ENCODE measurements at places on chromosomes 3 and 15.
A peak's percentile ranks its signal among the peaks of the same experiment; 100 is the strongest.

- no peak for DNase-seq
Observed at GRCh38 chr3:128702391-128702790, 23.6 kb upstream of the RAB7A start.

DNA sequence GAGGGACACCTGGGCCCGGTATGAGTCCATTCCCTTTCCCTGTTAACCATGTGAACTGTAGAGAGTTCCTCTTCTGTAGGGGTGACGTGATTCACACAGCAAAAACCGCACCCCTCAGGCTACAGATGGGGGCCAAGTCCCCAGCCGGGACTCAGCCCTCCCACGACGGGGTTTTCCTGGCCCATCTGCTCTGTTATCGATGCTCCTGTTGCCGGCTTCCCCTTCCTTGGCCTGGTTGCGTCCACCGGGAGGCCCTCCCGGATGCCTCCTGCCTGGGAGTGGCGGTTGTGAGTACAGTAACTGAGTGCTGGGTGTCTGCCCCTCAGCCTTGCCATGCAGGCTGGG is 817 bp upstream of the PLXNA1 start:
- DNase-seq: no peak

DNA sequence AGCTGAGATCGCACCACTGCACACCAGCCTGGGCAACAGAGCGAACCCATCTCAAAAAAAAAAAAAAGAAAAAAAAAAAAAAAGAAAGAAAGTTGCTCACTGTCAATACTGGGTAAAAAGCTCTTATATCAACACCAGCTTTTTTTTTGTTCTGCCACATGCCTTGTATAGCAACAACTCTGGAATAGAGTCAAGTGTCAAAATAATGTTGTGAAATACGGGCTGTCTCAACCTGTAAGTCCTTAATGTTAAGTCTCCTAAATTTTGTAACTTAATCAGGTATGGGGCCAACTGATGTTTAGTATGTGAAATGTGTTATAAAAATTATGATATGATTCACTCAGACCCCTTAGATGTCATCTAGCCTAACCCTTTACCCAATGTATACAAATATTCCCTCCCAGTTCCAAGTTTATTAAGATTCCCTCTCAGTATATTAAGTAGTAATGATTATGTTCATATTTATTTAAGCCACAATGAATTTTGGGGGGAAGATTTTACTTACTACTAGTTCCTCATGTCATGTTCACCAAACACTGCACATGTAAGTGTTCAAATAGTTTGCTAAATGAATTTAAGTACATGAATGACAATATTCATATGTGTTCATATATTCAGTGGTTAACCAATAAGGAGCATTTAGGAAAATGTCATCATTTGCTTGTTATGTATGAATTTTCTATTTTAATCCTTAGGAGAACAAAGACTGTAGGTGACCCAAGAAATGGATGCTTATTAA is 52.2 kb downstream of the GPR160 start:
- no peak for DNase-seq

GRCh38 chr15:94845390-94845716 is 614.0 kb downstream of the MCTP2 start:
- DNase-seq: no peak

DNA sequence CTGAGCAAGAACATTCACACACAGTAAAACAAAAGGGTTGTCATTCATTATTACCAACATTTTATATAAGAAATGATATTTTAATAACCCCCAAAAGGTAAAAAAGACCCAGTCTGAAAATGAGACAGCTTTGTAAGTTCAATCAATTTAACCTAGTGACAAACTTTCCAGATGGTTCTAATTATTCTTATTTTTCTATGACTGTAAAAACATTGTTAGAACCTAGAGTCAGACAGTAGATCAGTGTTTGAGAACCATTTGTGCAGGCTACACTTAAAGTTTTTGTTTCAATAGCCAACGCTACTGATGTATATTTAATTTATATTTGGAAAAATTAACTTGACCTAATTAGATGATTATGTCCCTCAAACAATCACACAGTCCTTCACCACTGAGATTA is 708.4 kb upstream of the CBLB start:
- no peak for DNase-seq

DNA sequence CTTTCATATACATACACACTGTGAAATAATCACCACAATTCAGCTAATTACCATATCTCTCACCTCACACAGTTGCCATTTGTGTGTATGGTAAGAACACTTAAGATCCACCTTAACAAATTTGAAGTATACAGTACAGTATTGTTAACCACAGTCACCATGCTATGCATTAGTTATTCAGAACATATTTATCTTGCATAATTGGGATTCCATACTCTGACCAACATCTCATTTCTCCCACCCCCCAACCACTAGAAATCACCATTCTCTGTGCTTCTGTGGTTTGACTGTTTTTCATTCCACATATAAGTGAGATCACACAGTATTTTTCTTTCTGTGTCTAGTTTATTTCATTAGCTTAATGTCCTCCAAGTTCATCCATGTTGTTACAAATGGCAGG is 247.7 kb upstream of the CTNNB1 start:
- DNase-seq: no peak

GRCh38 chr3:8525893-8526292 is 24.3 kb downstream of the LMCD1 start:
- DNase-seq: no peak

GRCh38 chr15:63264688-63265293 is 12.6 kb upstream of the APH1B start:
- DNase-seq: no peak

DNA sequence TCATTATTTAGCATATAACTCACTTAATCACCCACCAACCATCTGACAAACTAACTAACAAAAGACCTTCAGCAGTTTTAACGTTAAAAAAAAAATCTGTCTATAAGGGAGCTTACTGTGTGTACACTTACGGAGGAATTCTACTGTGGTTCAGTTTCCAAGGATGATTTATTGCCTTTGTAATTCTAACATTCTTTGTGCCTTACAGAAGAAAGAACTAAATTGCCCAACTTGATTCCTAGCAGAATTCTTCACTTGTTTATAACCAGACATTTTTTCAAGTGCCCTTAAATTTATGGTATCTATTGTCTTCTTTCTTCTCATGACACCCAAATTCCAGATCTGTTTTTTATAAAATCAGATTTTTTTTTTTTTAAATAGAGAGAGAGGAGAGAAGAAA is 119.7 kb upstream of the IGSF10 start:
- no peak for DNase-seq

GRCh38 chr3:59502806-59503205 is 453.0 kb upstream of the CFAP20DC start:
- no peak for DNase-seq

- DNase-seq: no peak
Observed at GRCh38 chr15:60899322-60899966, 329.7 kb downstream of the RORA start.

- DNase-seq: no peak
Observed at GRCh38 chr3:154758109-154758868, 321.8 kb upstream of the MME start.

DNA sequence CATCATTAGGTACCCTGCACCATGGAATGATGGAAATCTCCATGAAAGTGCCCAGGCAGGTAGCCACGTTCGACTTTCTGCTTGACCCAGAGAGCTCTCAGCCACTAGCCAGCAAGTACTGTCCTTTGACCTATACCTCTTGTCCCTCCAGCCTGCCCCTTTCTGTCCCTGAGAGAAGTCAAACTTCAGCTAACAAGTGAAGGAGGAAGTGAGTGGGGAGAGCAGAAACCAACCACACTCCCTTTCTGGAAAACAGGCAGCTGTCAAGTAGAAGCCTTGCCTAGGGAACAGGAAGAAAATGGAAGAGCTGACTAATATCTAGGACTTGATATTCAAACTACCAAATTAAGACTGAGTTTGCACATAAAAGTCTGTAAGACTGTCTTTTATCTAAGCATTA is 30.3 kb upstream of the FSTL1 start:
- DNase-seq: no peak

DNA sequence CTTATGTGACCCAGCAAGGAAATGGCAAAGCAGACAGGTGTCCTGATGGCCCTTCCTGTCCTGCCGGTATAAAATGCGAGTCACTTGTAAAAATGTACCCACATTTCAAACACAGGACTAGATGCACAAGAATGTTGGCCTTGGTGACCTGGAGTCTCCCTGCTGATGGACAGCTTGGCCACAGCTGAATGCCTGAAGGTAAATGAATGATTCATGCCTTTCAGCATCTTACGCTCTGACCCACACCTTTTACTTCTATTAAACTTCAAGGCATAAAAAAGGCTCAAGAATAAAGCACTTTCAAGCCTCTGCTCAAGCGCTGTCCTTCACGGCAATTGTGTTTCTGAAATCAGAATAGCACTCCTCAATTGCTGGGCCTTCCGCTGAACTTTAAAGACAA is 228.0 kb upstream of the SLCO3A1 start:
- no peak for DNase-seq

DNA sequence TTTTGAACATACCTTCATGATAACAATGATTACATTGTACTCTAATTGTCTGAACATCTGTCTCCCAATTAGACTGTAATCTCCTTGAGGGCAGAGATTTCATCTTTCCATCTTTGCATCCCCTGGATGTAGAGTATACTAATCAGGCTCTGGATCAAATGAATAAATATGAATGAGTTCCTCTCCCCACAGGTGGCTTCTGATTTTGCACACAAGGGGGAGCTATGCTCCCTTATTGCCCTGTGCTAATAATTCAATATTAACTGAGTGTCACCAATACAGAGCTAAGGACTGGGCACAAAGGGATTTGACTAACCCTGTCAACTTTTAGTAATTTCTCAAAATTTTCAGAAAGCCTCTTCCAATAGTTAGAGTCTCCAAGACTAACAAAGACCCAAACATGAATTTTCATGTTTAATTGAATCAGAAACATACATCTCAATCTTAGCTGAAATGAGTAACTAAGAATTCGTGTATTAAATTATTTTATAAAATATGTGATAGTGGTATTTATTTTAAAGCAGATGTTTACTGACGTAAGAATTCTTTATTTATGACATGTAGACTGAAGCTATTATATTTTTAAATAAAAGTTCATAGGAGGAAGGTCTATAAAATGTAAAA is 3.0 kb downstream of the DUOXA1 start:
- DNase-seq: no peak

DNA sequence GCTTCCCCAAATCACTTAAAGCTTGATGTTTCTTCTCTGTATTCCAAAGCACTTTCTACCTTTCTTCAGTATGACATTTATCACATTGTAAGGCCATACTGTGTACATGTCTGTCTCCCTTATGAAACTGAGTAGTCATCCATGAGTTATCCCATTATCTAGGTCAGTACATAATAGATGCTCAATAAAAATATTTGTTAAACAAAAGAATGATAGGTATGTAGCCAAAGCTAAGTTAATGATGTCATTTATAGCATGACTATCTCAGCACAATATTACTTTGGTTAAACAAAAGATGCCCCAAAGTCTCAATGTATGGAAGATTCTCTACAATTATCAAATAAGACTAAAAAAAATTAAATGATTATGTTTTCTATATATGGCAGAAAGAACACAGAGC is 3.1 kb upstream of the TMCO5A start:
- DNase-seq: no peak

- DNase-seq: no peak
Observed at GRCh38 chr3:58963928-58964503, 85.8 kb downstream of the CFAP20DC start.

GRCh38 chr15:74840851-74841775 is 1.8 kb downstream of the ULK3 start:
- no peak for DNase-seq

DNA sequence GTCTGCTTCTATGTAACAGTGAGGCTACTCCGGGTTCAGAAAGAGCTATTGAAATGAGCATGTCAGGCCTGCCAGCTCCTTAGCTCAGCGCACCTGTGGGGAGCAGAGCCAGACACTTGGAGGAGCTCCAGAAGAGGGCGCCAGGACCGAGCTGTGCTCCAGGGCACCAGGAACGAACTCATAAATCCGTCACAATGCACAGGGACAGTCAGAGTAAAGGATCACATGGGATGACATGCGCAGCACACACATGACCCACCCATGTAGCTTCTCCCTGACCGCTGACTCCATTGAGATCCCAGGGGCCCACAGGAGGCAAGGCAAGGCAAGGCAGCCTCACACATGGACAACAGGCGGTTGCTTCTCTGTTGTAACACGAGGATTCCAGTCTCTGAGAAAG is 26.0 kb upstream of the GNB5 start:
- DNase-seq: no peak

DNA sequence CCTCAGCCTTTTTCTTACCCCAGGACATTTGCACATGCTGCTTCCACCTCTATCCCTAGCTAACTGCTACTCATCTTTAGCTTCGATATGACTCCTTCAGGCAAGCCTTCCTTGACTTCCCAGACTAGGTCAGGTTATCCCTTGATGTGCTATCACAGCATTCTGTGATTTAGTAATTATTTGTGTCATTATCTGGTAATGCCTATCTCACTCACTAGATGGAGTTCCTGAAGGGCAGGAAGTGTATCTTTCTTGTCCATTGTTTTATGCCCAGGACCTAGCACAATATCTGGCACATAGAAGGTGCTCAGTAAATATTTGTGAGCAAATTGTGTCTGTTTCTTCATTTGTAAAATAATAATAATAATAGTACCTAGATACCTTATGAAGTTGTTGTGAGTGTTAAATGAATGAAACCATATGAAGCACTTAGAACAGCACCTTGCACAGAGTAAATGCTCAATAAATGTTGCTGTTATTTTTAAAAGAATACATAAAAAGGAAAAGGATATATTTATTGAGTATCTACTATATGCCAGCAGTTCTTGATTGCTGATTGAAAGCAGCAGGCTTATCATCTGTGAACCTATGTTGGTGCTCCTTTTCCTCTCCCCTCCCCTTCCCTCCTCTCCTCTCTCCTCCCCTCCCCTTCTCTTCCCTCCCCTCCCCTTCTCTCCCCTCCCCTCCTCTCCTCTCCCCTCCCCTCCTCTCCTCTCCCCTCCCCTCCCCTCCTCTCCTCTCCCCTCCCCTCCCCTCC is 31.5 kb downstream of the SQOR start:
- DNase-seq: no peak

GRCh38 chr3:129295286-129295685 is 16.6 kb downstream of the HMCES start:
- DNase-seq: no peak

DNA sequence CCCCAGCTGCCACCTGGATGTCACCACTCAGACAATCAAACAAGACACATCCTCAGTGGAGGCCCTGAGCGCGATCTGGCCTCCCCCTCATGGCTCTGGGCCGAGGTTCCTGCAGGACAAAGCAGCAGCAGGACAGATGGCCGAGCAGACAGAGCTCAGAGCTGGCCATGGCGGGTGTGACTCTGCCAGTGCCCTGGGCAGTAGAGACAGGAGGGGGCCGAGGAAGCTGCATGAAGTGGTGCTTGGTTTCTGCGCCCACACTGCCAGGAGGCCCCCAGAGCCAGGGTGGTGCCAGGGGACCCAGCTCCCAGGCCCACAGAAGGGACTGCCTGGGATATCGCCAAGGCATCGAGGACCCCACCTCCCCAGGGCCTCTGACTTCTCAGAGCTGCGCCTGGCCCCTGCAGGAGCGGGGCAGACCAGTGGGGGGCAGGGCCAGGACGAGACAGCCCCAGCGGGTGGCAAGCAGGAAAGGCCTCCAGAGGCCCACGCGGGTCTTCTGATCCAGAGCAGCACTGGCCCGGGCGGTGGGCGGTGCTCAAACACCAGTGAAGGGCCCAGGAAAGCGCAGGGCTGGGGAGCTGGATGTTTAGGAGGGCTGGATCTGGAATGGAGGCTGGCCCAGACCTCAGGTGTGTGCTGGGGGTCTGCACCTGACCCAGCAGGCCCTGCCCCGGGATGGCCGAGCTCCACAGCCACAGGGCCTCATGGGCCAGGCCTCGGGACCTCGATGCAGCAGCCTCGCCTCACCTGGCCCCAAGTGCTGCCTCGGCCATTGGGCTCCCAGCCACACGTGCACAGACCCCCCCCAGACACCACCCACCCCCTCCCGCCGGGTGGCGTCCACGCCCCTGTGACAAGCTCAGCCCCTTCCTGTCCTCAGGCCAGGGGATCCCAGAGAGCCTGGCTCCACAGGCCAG is 76.0 kb downstream of the GOLGA8G start:
- peak; percentile 12 for DNase-seq

All from right kidney (tissue), 9 donors.